Activated T-cell treated with anti-CD3 and anti-CD28 coated beads, Interleukin-2, amount 50 U/mL, for 72 hours (primary cell): ENCODE measurements at places on chromosomes 12 and 14. TPM values are rescaled to one million over a fixed set of nuclear protein-coding genes. Genes with fewer than 3 reads are reported as not detected.

- DNase-seq = no peak
Observed at GRCh38 chr12:94282675-94283074, 134.3 kb downstream of the PLXNC1 start.

DNA sequence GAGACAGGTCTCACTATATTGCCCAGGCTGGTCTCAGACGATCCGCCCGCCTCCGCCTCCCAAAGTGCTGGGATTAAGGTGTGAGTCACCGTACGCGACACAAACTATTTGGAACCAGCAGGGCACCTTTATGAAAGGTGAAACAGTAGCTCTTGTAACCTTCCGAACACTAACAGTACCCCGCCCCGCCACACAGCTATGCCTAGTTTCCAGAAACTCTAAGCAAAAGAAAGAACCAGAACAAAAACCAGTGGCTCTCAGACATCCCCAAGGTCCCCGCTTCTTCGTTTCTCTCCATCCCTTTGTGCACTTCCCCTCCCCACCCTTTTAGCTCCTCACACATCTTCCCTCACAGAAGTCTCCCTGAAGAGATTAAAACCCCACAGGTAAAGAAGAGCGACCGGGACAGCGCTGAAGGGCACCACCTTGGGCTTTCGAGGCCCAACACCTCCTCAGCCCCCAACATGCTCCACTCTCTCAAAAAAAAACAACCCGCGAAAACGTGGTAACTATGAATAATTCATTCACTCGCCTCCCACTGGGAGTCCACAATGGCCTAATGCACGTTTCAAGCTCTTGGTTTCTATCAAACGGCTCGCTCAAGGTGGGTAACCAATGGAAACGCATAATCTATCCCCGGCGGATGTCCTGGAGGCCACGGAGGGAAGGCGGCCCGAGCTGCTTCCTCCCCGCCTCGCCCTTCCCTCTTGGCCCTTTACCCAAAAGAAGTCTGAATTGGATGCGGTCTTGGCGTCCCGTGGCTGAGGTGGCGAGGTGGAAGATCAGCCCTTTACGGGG, 877 bp downstream of the BAG5 start:
- DNase-seq = peak; percentile 55

GRCh38 chr14:63941023-63941422, 88.2 kb downstream of the SYNE2 start:
- DNase-seq = no peak

- no peak for DNase-seq
Observed at GRCh38 chr12:95804291-95804690, 13.7 kb upstream of the NTN4 start.

GRCh38 chr12:94674835-94675234, 24.5 kb upstream of the TMCC3 start:
- no peak for DNase-seq

DNA sequence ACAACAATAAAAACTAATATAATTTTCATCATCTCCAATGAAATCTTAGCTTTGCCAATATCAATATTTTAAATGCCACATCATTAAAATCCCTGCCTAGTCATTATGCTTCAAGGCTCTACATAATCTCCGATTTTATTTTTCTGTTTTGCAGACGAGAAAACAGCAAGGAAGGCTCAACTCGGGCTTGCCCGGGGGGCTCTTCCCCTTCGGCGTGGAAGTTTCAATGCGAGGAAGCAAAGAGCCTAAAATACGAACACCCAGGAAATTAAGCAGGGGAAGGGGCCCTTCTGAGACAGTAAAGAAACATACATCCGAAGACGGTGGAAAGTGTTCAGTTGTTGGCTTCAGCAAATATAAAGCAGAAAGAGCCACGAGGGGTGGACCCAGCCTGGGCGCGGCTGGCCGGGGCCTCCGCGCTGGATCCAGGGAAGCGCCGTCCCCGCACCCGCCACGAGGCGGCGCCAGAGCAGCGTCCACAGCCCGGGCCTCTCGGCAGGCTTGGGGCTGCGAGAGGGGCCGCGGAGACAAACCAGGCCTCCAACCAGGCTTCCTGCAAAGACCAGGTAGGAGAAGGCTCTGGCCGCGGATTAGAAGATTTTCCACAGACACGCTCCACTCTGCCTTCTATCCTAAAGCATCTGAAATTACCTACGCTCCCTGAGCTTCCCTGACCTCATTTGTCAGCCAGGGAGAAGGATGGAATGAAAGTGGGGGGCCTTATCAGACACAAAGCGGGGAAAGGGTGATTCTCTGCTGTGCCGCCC, 77.2 kb downstream of the SERPINA3 start:
- DNase-seq = peak; percentile 62

DNA sequence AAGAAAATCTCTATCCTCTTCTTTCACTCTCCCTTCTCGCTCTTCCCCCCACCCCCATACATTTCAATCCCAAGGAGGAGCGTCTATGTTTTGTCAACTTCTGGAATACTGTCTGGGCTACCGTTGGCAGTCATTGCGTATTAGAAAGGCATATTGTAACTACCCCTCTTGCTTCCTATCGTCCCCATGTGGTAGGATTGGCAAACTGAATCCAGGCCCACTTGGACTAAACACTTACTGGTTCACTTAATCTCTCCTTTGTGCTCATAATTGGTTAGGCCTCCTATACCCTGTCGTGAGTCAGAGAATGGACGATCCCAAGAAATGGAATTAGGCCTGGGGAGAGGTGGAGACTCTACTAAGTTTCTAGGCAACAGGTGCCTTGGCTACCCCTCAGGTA, 68.8 kb upstream of the SLC8A3 start:
- peak; percentile 28 for DNase-seq

DNA sequence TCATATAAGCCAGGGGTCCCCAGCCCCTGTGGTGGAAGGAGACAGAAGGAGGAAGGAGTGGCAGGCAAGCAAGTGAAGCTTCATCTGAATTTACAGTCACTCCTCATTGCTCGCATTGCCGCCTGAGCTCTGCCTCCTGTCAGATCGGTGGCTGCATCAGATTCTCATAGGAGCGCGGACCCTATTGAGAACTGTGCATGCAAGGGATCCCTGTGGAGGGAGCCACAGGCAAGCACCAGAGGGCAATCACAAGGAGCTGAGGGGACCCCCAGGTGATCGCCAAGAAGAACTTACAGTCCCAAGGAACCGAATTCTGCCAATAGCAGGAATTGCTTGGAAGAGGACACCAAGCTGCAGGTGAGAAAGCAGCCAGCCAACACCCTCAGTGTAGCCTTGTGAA, 33.2 kb upstream of the VRK1 start:
- no peak for DNase-seq

- DNase-seq = peak; percentile 18
Observed at GRCh38 chr12:53676656-53677015, 753 bp upstream of the ATP5MC2 start.

DNA sequence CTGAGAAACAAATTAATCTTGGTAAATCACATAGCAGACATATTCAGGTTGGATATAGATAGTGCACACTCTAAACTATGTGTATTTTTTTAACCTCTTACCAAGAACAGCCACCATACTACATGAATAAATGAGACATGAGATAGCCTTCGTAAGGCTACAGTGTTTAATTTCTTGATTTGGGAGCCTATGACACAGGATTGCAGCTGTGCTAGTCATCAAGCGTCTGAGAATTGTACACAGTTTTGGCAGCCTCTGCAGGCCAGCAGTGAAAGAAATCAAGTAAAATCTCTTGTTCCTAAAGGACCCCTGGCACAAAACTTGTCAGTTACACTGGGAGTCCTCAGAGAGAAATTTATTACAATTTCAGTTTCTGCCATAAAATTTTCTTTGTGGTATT, 236.1 kb downstream of the C12orf50 start:
- no peak for DNase-seq

HNF1A gene
- total RNA-seq = not detected

FLRT2 gene
- not detected for total RNA-seq
